ENCODE measurements at places on chromosomes 2 and 18.

GRCh38 chr2:64404002-64404731, 49.8 kb upstream of the LGALSL start:
- peak; percentile 40 for DNase-seq

DNA sequence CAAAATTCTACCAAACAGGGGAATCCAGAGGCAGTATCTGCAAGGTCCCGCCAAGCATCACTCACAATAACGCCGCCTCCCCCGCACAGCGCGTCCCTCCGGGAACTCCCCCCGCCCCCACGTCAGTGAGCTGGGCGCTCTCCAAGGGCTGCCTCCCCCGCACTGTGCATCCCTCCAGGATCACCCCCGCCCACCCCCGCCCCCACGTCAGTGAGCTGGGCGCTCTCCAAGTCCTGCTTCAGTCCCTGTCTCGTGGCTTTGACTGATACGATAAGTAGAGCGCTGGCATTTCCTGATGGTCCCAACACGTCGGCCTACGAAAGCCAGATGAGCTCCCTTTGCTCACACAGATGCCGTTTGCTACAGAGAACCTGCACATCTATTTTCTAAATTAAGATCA, 130.7 kb upstream of the TPO start:
- DNase-seq = no peak

- no peak for DNase-seq
These were observed 25.4 kb upstream of the SPOPL start for GRCh38 chr2:138476186-138476585.

DNA sequence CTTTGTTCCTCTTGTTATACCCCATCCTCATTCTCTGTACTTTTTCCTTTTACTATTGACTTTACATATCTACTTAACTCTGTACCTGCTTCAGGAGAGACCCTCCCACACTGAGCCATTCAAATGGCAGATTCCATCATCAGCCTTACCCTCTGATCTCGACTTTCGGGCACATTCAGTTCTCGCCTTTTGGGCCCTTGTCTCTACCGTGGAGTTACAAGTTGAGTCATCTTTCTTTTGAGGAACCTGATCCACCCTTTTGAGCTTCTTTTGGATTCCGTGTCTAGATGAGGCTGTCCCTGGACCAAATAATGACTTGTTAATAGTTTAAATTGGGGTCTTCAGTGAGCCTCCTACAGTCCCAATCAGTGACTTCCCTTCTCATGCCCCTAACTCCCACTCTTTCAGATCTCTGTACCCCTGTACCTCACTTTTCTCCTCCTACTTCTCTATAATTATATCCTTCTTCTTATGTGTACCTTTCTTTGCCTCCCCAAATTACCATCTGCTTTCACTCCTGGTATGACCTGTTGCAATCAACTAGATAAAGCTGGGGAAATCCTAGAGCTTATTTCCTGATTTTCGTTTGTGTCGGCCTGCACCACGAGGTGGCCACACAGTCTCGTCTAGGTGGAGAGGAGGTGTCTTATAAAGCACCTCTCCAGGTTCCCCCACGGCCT, 17.2 kb downstream of the SP110 start:
- no peak for DNase-seq

DNA sequence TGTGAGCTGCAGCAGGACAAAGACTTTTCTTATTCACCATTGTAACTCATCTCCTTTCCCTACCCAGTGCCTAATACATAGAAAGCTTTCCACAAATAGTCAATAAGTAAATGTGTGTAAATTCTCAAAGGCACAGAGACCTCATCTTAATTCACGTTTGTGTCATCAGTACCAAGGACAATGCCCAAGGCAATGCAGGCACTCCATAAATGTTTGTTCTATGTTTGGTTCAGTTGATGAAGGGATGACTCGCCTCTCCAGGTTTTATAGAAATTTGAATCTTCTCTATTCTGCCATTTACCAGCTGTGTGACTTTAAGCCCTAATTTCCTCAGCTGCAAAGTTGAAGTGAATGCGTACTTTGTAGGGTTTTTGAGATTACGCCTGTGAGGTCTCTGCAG, 2.1 kb upstream of the MOGAT1 start:
- DNase-seq = no peak

DNA sequence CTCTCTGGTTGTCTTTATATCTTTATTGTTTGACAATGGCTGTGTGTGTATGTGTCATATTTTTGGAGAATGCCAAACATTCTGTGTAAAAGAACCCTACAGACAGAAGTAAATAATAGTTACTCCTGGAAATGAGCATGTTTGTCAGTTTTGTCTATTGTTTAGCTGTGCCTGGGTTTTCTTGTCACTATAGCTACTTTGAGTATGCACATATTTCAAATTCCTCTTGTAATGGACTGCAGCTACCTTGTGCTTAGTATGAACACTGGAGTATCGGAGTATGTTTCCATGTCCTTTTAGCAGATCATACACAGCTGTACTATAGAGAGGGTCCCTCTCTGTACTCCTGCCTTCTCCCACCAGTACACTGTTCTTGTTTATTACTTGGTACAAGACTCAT, 58.0 kb upstream of the DOCK10 start:
- DNase-seq = no peak

- DNase-seq = peak; percentile 39
These were observed 49.1 kb downstream of the KCNIP3 start for GRCh38 chr2:95346231-95346737.

- no peak for DNase-seq
These were observed 63.8 kb downstream of the ACTR2 start for GRCh38 chr2:65291216-65292105.

DNA sequence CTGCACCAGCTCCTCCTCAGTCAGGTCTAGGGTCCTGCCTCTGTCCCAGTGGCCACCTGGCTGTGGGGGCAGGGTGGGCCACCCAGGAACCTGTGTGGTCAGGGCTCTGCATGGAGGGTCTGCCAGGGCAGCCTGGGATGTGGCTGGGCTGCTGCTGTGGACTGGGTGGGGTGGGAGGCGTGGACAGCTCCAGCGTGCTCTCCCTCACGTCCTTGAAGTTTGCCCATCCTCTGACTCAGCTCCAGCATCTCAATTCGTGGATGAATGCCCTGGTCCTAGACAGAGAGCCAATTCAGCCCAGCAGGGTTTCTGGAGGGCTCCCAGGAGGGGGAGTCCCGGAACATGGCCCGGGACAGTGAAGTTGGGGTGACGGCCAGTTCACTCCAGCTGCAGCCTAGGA, 64.3 kb upstream of the EPAS1 start:
- no peak for DNase-seq

DNA sequence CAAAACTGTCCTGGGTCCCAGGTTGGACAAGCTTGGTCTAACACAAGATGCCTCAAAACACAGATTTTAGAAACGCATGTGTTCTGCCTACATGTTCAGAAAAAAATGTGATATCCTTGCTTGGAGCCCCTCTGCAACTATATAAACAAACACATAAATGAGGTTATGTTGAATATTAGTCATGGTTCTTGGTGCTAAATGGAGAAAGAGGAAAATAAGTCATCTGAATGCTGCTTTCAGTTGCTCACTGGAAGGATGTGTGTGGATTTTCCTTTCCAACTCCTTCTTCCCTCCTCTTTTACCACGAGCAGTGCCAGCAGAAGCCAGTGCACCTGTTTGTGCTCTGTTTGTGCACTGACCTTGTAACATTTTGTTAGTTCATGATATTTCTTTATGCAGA, 85.3 kb downstream of the PIEZO2 start:
- no peak for DNase-seq

DNA sequence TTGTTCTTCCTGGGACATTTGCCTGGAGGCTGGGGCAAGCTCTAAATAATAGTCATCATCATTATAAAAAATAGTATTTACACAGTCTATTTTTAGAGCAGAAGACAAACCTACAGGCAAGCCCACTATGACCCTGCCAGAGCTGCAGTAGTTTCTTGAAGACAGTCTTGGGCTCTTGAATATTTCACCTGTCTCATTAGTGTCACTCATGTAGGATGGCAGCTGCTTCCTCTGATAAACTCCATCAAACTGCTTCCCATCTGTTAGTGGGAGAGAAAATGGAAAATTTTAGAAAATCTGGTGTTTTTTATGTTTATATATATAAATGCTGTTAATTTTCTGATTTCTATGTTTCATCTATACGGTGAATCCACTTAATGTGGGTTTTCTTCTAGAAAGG, 8.5 kb upstream of the CYRIA start:
- no peak for DNase-seq

DNA sequence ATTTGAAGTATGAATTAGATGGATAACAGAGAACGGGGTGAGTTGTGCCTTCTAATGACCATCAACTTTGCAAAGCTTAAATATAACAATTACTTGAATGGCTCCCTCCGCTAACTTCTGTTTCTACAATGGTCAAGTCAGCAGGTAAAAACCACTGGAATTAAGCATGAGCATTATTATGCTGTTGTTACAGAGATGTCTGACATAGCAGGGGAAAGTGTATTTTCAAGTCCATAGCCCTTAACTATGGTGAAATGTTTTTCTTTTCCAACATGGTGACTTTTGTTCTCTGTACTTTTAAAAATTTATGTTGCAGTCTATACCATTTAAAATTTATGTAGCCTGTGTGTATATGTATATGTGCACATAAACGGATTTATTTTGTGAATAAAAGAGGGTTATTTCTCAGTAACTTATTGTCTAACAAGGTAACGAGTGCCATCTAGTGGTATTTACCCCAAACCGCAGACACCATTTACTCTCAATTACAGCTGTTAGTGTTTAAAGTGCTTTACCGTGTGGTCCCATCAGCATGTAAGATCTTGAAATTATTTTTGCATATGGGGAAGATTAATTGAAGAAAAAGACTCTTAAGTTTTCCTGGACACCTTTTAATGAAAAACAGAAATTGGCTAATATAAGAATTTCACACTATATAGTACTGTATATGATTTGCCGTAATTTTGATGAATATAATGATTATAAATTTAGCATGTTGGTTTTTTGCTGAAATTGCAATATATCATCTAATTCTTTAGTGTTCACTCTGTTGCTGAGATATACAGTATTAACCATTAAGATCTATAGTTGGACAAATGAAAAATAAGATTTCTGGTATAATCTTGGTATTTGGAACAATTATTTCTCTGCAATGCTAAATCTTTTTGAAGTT, 78.2 kb downstream of the UBE2E3 start:
- peak; percentile 64 for DNase-seq

GRCh38 chr2:53987336-53987921, 16.6 kb upstream of the PSME4 start:
- no peak for DNase-seq

GRCh38 chr2:170873035-170873692, 55.9 kb upstream of the GORASP2 start:
- DNase-seq = peak; percentile 69

GRCh38 chr18:38244480-38244879, 678.9 kb upstream of the CELF4 start:
- no peak for DNase-seq

DNA sequence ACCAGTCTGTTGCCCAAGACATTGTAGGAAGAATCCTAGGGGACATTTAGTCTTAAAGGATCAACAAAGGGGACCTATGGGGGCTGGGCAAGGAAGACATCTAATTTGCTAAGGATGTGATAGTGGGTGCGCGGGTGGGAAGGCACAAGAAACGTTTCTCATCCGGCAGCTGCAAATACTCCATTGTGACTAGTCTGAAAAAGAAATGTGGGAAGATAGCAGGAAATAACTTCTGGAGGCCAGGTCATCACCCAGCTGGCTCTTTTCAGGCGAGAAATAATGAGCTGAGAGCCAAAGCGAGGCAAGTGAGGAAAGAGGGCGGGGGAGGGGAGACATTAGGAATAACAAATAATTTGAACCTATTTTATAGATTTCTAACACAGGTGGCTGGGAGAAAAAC, 70.3 kb upstream of the NCK2 start:
- DNase-seq = no peak

GRCh38 chr18:6763524-6763923, 34.0 kb downstream of the ARHGAP28 start:
- DNase-seq = no peak

DNA sequence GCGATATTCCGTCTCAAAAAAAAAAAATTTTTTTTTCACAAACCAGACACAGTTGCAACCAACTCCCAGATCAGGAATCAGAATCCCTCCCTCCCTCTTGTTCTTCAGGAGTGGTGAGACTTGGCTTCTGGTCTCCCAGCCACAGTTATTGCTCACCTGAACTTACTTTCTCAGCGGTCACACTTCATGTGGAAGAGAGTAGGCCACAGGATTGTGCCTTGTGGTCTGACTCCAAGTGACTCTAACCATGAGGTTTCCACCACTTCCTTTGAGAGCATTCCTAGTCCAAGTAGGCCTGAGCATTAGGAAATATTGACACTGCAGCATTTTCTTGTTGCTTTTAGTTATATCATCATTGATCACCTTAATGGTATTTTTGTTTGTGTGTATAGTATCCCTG, 12.1 kb downstream of the FMNL2 start:
- peak; percentile 14 for DNase-seq

DNA sequence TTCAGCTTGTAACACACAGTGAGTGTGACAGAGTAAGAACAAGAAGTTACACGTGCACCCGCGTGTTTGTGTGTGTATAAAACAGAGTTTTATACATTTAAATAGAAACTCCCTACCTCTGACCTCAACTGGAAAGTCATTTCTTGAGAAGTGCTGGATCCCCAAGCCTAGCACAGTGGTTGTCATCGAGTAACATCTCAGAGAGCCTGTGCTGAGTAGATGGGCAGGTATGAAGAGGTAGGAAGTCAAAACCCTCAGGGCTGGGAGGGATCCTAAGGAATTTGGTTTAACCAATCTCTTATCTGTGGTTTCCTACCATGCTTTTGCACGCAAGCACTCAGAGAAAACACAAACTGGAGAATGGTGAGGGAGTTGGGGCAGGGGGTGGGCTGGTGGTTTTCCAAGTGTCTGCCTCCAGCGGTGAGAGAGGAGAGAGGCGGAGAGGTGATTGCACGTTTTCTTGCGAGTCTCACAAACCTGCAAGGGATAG, 9.2 kb downstream of the ACOXL start:
- peak; percentile 49 for DNase-seq

GRCh38 chr18:28960146-28960545, 783.2 kb upstream of the CDH2 start:
- no peak for DNase-seq

DNA sequence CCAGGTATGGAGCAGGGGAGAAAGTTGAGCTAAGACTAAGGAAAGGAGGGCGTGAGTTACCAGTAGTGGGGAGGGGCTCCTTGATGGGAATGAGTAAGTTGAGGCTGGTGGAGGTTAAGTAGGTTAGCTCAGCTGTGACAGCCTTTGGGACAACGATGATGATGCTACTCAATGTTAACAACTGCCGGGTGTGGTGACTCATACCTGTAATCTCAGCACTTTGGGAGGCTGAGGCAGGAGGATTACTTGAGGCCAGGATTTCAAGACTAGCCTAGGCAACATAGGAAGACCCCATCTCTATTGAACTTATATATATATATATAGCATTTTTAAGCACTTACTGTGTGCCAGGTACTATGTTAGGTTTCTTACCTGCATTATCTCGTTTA, 48.4 kb downstream of the HK2 start:
- DNase-seq = no peak

DNA sequence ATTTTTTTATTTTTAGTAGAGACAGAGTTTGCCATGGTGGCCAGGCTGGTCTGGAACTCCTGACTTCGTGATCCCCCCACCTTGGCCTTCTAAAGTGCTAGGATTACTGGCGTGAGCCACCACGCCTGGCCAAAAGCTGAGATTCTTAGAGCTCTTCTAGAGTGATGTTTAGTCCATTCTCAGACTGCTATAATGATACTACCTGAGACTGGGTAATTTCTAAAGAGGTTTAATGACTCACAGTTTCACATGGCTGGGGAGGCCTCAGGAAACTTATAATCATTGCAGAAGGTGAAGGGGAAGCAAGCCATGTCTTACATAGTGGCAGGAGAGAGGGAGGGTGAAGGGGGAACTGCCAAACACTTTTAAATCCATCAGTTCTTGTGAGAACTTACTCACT, 1804.9 kb upstream of the LRRTM1 start:
- no peak for DNase-seq
